ENCODE measurements at places on chromosomes 2 and 18. TPM values are rescaled to one million over a fixed set of nuclear protein-coding genes. Genes with fewer than 3 reads are reported as not detected.

CDK15 gene
- total RNA-seq = not detected

ABCG8 gene
- not detected for total RNA-seq

CIB4 gene
- total RNA-seq = not detected

DNA sequence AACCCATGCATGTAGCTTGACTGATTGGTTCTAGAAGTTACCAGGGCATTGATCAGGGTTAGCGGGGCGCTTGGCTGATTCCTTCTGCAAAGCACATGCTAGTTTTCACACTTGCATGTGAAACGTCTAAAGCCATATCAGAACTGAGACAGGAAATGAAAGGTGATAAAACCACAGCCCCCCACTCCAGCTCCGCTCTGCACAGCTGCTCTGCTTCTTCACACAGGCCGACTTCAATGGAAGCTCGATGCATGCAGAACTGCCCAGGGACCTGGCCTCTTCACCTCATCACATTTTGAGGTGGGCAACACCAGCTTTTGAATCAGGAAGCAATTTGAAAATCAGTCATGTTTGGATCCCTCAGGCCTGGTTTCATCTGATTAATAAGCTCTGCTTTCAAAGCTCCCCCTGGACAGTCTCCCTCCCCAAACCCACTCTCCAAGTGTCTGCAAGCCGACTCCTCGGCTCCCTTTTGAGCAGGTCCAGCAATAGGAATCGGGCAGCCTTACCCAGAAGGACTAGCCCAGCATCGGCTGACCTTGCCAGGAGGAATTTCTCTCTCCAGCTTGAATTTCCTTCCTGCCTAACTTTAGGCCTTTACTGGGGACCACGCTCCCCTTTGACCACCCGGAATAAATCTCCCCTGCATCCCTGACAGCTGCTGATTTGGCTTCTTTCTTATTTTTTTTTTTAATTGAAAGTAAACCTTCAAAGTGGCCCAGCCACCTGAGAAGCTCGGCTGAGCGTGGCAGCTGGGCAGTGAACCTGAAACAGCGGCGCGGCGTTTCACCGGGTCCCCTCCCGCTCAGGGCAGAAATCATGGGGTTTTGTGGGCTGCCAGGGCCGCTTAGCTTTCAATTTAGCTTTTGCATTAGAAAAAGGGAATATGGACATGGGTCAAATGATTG is 31.7 kb downstream of the HRH4 start:
- H3K27me3 ChIP-seq = no peaks in the 10 kb centered on the region
- H3K4me3 ChIP-seq = peak overlapping the region; percentile 17
- no peaks in the 10 kb centered on the region for H3K36me3 ChIP-seq
- H3K27ac ChIP-seq = no peak overlapping the region

GRCh38 chr2:178949151-178949550 is 100.8 kb downstream of the CCDC141 start:
- no peaks in the 10 kb centered on the region for H3K27me3 ChIP-seq
- no peak overlapping the region for H3K4me3 ChIP-seq
- no peaks in the 10 kb centered on the region for H3K36me3 ChIP-seq
- no peaks in the 10 kb centered on the region for H3K4me1 ChIP-seq
- DNase-seq = no peak

GRCh38 chr2:136057023-136057801 is 60.7 kb downstream of the CXCR4 start:
- DNase-seq = no peak
- H3K4me1 ChIP-seq = peaks cover 21% of the 10 kb centered on the region
- no peak overlapping the region for H3K4me3 ChIP-seq
- no peaks in the 10 kb centered on the region for H3K36me3 ChIP-seq
- H3K27me3 ChIP-seq = no peaks in the 10 kb centered on the region

NEU2 gene
- total RNA-seq = not detected

Data from Karpas-422 (cell line).